ENCODE measurements at places on chromosomes 5 and 9.

DNA sequence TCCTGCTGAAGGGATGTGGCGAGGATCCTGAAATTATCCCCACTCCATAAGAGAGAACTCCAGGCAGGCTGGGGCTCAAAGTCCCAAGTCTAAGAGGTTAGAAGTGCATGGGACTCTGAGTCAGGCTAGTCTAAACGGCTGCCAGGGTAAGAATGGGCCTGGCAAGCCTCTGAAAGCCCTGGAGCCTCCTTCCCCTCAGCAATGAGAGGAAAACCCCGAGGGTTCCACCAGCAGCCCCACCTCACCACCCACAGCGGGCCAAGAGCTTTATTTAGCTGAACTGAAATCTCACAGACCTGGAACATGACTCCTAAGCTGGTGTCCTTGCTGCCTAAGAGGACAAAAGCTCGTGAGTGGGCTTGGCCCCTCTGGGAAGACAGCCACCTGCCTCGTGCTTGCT lies 135.5 kb downstream of the SEC61B start:
- no peak for DNase-seq

DNA sequence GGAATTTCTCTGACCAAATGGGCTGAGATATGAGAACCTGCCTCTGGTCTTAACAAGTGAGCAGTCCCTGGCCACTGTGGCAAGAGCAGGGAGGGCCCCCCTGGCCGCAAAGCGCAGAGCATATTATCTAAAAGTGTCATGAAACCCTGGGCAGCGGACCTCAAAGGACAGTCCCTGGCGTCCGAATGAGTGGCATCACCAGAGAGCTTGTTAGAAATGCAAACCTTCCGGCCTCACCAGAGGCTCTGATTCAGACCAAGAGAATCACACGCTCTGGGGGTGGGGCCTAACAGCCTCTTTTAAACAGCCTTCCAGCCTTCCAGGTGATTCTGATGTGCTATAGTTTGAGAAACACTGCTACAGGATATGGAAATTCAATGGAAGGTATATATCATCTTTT lies 10.9 kb downstream of the PTPN3 start:
- no peak for DNase-seq

- DNase-seq, result no peak
Measured at GRCh38 chr9:134376386-134377142, 50.3 kb downstream of the RXRA start.

- DNase-seq, result no peak
Measured at GRCh38 chr5:166178411-166179080, 2112.9 kb upstream of the WWC1 start.

GRCh38 chr9:6842584-6842947 lies 84.8 kb downstream of the KDM4C start:
- DNase-seq, result no peak

DNA sequence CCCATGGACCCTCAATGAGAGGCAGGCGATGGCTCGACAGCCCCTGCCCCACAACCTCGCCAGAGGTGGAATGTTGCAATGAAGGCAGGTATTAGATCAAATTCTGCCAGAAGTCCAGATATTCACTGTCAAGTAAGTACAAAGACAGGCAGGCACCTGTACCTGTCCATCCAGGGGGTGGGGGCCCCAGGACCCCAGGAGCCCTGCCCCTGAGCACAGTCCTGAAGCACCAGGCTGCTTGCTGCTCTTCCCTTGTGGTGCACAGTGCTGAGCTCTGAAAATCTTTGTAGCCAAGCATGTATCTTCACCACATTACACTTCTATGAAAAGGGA lies 26.2 kb upstream of the HMCN2 start:
- no peak for DNase-seq

DNA sequence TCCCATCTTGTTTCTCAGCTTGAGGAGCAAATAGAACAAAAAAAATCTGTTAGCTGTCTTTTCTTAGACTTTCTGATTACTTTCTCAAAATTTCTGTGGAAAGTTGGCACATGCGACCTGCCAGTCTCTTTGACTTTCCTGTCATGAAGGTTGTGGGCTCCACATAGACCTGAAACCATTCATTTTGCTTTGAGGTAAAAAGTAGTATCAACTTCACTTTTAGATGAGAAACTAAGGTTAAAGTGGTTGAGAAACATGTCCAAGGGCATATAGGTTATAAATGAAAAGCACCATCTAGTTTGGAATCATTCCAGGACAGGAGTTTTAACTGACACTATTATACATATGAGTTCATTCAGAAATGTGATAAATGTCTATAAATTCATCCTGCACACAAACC lies 42.7 kb downstream of the ST8SIA4 start:
- no peak for DNase-seq

- DNase-seq, result no peak
Measured at GRCh38 chr5:179624841-179625271, 1.4 kb upstream of the HNRNPH1 start.

DNA sequence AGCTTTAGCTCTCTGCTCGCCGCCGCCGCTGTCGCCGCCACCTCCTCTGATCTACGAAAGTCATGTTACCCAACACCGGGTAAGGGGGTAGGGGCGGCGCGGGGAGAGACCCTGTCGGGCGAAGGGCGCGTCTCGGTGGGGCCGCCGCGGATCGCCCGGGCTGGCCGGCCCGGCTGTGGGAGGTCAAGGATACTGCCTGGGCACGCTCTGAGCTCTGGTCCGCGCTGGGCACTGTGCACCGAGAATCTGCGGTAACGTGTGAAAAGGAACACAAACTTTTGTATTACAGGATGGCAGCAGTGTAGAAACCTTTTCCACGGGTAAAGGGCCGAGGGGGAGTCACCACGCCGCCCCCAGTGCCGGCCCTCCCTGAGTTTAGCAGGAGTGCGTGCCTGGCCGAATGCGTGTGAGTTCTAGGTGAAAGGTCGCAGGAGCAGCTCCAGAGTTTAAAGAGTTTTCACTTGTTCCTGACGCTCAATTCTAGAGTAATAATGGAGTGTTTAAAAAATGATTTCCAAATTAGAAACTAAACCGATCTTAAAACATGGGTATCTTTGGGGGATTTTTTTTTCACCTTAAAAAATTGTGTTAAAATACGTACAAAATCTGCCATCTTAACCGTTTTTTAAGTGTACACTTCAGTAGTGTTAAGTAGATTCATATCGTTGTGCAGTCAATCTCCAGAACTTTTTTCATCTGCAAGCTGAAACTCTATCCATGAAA lies at the start of gene HSDL2:
TSS of gene HSDL2 (plus strand) at position 7 of the 723 bp plus-strand sequence. CDS start at position 63, 56 bp downstream.
- DNase-seq, result no peak

DNA sequence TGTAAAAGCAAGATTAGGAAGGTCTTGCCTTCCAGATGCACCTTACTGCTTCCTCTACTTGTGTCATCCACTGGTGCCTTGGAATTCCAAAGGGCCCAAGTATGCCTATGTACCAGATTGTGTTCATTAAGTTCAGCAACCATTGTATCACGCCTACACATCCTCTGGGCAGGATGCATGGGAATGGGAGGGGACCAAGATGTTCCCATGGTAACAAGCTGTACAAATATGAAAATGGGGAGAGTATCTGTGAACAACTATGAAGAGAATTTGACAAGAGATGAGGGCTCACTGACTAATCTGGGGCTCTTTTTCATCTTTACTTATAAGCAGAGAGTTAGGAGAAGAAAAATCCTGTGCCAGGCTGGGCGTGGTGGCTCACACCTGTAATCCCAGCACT lies 137.8 kb upstream of the MAP1B start:
- DNase-seq, result no peak

DNA sequence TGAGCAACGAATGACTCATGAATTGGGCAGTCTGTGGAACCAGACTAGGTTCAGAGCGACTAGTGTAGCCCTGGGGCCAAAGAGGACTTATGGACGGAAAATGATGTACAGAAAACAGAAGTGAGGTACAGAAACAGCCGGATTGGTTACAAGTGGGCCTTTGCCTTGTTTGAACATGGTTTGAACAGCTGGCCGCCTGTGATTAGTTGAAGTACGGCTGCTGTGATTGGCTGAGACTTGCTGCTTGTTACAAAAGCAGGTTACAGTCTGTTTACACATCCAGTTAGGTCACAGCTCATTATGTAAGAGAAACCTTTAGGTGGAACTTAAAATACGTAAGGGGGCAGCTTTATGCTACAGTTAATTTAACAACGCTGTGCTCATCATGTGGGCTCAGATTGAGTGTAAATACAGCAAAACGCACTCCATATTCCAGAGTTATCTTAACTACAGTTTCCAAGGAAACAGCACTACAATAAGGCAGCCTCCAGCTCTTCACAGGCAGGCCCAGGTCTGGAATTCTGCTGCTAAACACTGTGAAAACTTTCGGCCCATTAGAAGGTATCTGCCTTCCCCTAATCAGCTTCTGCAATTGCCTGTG lies 6.5 kb downstream of the AMACR start:
- no peak for DNase-seq
